CD8-positive, alpha-beta T cell (primary cell): ENCODE measurements at places on chromosomes 16 and 17.

DNA sequence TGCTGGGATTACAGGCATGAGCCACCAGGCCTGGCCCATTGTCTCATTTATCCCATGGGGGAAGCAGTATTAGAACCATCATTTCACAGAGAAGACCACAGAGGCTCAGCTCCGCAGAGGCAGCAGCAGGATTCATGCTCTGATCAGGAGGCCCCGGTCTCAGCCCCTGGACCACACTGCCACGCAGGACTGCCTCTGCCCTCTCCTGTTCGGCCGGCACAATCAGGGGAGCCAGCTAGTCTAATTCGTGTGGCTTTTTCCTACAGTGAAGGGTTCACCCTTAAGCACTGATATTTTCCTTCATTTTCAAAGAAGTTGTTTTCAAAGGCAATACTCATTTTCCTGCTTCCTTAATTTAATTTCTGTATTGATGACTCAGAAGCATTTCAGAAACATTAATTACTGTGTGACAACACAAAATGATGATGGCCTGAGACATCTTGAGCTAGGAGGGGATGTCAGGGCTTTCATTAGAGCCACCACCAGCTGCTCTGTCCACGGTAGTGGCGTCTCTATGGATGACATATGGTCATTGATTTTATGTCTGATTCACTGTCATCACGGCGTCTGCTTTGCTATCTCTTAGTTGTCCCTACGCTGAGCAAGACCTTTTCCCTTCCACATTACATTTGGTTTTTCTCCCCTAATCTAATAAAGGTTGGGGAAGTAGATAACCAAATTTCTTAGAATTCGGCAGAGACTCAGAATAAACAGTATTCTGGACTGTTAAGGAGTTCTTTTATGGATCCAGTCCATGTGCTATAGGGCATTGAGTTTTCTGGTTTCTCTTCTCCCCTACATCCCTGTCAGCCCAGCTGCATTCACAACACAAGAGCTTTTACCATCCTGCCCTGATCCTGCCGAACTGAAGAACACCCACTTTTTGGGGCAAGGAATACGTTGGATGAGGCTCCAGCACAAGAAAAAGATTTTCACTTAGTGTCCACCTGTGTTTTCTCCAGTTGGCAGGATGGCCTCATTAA is 314.0 kb downstream of the SLC39A11 start:
- DNase-seq = no peak

DNA sequence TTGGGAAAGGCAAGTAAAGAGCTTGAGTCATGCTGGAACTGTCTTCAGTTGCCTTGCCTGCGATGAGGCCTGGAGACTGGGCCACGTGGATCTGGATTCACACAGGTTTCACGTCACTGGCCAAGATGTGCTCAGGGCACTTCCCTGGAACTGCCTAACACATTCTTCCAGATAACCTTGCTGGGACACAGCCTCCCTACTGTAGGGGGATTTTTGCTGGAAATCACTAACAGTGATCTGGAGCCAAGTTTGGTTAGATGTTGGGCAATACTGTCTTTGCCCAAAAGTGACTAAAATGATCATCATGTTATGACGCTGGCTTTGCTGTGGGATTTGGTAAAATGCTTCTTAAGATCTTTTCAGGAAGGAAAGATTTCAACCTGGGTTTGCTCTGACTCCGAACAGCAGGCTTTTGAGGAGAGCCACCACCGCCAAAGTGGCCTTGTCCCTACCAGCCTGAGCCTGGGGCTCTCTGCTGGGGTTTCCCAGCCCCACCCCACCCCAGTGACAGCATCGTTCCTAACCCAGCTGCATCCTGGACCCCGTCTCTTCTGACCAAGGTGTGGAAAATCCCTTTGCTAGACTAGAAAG is 14.7 kb downstream of the C1QTNF1 start:
- no peak for DNase-seq

GRCh38 chr17:14845591-14846281 is 419.4 kb downstream of the PMP22 start:
- DNase-seq = no peak

DNA sequence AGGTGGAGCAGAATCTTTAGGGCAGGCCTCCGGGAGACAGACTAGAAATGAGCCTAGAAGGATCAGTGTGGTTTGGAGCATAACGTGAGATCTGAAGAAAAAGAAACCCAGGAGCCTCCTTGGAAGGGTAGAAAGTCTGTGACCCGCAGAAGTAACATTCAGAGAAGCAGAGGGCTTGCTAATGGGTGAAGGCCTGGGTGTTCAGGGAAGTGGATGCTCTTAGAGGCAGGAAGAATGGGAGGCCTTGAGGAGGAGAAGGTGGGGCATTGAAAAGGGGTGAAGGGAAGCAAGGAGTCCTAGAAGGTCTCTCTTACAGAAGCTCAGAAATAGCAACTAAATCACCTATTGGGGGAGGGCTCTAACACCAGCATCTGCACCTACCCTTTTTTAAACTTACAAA is 20.3 kb downstream of the GPT2 start:
- no peak for DNase-seq

- no peak for DNase-seq
Measured at GRCh38 chr17:19237389-19238166, 412 bp downstream of the EPN2 start.

- DNase-seq = no peak
Measured at GRCh38 chr17:75194879-75195278, 10.6 kb upstream of the NUP85 start.

DNA sequence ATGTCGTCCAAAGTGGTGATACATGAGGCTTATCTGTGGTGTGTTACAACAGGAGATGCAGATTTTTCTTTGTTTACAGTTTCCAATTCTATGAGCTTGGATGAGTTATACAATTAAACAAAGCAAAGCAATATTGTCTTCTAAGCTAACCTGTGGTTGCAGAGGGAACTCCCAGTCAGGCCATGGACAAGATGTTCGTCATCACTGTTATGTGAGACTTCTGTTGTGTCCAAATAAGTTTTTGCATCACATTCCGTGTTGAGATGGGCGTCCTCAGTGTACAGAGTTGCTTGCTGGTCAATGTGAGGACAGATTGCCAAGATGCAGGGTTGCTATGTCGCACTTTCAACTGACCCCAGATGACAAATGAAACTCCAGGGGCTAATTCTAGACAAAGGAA is 189.3 kb downstream of the IRF8 start:
- DNase-seq = no peak

- DNase-seq = no peak
Measured at GRCh38 chr17:4093456-4093855, 49.4 kb downstream of the ZZEF1 start.

DNA sequence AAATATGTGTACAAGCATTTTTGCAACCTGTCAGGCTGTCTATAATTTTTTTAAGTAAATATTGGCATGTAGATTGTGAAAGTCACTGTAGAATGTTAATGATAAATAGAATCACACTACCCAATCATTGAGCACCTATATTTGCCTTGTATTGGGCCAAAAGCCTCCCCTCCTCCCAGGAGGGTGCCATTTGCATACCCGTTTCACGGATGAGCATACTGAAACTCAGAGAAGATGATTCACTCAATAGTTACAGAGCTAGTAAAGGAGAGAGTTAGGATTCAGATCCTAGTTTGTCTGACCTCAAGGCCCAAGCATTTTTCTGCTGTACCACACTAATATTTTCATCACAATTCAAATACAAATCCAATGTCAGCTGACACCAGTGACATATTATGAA is 299.7 kb upstream of the CDH11 start:
- no peak for DNase-seq

DNA sequence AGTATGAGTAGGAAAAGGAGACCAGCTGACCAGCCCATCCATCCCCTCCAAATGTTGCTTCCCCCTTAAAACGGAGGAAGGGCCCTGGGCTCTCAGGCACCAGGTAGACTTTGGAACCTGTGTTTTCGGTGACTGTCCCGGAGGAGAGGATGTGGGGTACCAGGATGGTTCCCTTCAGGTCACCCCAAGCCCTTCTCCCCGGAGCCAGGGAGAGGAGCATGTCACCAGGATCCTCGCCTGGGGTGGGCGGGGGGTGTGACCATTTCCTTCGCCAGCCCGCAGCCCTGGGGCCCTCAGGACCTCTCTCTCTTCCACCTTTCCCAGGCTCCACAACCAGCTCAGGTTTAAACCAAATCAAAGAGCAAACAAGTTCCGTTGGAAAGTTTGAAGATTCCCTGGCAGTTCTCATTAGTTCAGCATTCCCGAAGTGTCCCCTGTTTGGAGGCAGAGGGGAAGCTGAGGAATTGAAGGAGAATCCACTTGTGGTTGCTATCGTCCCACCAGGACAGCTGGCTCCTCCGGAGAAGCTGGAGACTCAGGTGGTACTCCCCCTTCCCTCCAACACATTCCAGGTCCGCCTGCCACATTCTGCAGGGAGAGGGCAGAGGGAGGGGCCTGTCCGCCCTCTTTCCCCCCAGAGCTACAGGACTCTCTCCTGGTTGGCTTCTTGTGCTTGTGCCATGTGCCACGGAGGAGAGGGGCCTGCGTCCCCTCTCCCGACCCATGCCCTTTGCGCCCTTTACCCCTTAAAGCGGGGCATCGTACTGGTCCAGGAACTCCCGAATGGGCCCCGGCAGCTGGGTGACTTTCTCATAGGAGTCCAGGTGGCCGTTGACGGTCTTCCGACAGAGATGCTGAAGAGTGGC is 2.0 kb downstream of the SOCS3 start:
- no peak for DNase-seq

GRCh38 chr17:73787076-73788059 is 143.1 kb upstream of the SDK2 start:
- DNase-seq = no peak

DNA sequence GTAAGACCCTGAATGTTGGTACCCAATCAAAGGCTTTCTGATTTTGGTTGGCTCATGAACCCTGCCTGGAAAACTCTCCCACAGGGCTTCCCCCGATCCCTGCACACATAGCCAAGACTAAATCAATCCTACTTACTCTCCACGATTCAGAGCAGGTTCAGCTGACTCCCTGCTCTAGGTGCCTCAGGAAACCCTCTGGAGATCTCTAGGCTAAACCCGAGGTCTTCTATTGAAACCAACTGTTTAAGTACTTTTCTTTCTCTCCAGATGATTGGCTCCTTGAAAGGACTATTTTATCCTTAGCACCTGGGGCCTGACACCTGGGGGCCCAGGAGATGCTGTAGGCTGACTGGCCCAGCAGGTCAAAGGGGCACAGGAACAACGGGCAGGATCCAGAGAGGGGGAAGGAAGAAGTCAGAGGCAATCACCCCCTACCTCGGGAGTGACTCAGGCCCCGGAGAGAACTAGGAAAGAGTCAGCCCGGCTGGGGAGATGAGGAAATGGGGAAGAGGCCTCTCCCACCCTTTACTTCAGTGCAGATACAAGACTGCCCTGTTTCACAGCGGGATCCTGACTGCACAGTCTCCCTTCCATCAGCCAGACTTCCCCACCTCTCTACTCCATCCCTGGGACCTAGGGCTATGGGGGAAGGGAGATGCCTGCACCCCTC is 2.0 kb downstream of the TBC1D10B start:
- DNase-seq = no peak

DNA sequence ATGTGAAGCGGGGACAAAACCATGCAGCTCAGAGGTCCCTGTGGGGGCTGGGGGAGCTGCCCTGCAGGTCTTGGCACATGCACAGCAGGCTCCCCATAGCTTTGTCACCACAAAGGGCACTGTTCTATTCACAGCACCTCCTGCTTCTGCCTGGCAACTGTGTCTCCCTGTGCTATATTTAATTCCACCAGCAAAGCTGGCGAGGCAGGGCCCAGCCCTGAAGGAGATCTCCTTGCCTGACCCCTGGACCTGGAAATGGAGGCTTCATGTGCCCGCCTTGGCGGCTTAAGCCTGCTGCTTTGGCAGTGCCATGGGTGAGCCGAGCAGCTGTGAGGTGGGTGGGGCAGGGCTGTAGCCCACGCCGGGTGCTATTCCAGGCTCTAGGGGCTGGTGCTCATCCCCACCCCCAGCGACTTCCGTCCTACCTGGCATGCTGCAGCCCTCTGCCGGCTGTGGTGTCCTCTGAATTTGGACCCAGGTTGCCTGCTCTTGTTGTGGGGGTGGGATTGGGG is 6.8 kb downstream of the LDHD start:
- no peak for DNase-seq

DNA sequence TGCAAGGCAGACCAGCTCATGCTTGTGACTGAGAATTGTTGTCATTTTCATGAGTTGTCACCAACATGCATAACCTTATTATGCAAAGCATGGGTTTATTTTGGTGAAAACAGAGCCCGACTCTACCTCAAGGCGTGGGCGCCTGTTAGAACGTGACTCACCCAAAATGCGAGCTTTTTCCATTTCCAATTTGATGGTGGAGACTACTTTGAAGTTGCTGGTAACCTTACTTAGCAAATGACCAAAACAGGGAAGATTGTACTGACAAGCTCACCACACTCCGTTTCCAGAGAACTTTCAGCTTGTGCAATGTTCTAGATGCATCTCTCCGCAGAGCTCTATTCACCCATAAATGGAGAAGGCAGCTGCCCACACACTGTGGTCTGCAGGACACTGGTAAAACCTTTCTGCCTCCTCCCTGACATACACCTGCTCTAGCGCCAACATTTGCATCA is 284.5 kb downstream of the MAF start:
- peak; percentile 17 for DNase-seq

- DNase-seq = peak; percentile 44
Measured at GRCh38 chr16:14302031-14302398, 230.9 kb downstream of the MRTFB start.

DNA sequence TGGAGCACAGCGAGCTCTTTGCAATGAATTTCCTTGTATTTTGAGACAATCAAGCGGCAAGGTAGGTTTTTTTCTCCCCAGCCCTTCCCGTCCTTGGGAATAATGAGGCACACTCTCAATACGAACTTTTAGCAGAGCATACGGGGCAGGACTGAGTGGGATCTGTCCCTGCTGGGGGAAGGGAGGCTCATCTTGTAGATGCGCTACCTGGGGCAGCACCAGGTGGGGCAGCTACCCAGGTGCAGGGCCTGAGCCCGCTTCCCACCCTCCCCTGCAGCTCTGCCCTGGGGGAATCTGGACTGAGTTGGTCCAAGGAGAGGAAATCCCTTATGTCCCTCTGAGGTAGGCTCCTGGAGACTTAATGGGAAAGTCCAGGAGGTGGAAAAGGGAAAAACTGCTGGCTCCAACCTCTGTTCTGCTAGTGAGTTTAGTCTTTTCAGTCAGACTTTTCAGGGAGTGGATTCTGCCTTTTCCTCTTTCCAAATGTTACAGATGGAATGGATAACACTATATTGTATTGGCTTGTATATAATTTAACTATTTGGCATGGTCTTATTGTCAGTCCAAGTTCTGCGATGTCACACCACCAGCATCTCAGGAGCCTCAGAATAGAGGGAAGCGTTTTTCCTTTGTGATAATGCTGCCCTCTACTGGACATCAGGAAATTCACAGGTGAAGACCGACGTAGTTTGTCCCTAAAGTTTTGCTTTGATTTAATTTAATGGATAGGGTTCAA is 9.6 kb upstream of the CES1 start:
- DNase-seq = no peak

DNA sequence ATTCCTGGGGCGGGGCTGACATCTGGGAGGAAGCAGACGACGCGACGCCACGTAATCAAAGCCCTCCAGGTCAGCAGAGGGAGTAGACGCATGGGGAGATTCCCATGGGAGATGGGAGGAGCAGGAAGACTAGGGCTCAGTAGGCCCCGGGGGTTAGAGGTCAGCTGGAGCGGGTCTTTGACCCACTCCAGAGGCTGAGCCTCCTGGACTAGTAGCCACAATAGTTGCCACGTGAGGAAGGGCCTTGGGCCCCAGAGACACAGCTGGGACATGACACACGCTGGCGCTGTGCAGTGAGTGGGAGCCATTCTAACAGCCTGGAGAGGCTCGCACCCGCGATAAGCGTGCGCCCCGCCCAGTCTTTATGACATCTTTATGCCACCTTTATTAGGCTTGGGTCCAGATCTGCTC is 95.7 kb upstream of the AMZ2 start:
- no peak for DNase-seq
